Skeletal muscle cell (primary cell): ENCODE measurements at places on chromosomes 7 and 10.

- DNase-seq = no peak
Observed at GRCh38 chr10:10552948-10553347, 464.7 kb upstream of the CELF2 start.

DNA sequence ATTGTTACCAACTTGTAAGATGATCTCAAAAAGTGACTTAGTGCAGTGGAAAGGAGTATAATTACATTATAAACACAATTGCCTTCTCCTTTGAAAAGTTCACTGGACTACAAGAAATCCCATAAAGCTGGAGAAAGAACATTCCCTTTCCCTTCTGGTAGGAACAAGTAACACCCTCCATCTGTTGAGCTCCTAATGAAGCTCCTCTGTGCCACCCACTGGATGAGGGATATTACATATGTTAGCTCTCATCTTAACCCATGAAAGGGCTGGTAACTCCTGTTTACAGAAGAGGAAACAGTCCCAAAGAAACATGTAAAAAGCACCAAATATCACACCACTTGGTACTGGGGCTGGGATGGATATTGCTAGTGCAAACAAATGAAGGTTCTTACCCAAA lies 8.1 kb downstream of the PGAM1 start:
- DNase-seq = no peak

GRCh38 chr7:44150466-44150832 lies 9.3 kb upstream of the MYL7 start:
- DNase-seq = peak; percentile 7

DNA sequence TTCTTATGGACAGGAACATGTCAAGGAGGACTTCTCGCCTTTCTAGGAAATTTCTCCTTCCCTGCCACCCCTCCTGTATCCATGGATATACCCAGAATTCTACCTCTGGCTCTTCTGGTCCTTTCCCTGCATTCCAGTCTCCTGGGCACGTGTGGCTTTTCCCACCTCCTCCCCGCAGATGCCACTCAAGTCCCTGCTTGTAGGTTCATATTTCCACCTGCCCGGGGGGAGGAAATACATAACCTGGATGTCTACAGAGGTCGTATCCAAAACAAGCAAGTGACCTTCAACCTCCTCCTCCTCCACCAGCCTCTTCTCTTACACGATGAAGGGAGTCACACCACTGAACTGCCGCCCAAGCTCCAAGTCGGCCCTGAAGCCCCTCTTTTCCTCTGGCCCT lies 20.7 kb downstream of the FGFR2 start:
- DNase-seq = no peak

GRCh38 chr10:83917537-83918506 lies 221.5 kb upstream of the GHITM start:
- no peak for DNase-seq

GRCh38 chr10:73810735-73811465 lies 498 bp downstream of the NDST2 start:
- DNase-seq = no peak

GRCh38 chr10:69237528-69238159 lies 17.5 kb downstream of the HKDC1 start:
- peak; percentile 31 for DNase-seq

GRCh38 chr7:22853674-22854157 lies 31.1 kb upstream of the TOMM7 start:
- DNase-seq = no peak

- no peak for DNase-seq
Observed at GRCh38 chr7:2006921-2007381, 225.8 kb downstream of the MAD1L1 start.

DNA sequence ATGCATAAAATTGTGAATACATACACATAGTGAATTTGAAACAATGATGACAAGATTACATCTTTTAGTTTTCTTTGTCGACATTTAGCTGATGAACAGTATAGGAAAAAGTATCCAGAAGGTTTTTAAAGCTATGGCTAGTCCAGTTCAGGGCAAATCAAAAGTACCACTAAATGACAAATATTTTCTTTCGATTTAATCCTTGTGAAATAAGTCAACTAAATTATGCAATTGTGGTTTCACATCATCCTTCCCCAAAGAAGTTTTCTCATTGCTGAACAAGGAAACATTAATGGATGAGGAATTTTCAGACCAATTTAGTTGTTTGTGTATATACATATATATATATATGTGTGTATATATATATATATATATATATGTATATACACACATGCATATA lies 774.0 kb downstream of the DNAJB9 start:
- no peak for DNase-seq

- no peak for DNase-seq
Observed at GRCh38 chr10:46223064-46223480, 63.7 kb upstream of the ANTXRL start.

DNA sequence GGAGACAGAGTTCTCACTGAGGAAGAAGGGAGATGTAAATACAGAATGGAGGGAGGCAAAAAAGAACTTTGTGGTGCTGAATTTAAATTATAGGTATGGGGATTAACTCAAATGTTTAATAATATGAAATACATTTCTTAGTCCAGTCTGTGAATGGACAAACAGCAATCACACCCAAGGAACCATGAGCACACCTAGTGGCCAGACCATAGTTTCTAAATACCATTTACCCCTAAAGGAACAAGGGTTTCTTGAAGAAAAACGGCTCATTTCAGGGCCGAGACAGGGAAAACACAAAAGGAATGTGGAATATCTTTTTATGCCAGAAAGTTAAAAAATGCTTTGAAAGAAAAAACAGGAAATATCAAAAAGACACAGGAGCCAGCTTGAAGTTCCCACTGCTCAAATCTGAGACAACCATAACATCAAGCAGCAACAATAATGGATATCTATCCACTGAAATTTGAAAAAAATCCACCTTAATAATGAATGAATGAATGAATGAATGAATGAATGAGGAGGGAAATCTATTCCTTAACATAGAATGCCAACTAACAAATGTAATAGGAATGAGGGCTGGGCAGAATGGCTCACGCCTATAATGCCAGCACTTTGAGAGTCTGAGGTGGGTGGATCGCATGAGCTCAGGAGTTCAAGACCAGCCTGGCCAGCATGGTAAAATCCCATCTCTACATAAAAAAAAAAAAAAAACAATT lies 8.6 kb downstream of the IPMK start:
- no peak for DNase-seq

DNA sequence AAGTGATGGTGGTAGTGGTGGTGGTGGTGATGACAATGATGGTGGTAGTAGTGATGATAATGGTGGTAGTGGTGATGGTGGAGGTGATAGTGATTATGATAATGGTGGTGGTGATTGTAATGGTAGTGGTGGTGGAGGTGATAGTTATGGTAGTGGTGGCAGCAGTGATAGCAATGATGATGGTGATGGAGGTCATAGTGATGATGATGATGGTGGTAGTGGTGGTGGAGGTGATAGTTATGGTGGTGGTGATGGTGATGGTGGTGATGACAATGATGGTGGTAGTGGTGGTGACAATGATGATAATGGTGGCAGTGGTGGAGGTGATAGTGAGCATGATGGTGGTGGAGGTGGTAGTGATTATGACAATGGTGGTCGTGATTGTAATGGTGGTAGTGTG lies 191.7 kb upstream of the RNF32 start:
- DNase-seq = no peak
